ENCODE measurements at places on chromosomes 1 and 21. TPM values are rescaled to one million over a fixed set of nuclear protein-coding genes. Genes with fewer than 3 reads are reported as not detected.

KLHL12 gene
- 25.6 TPM for total RNA-seq

KIFAP3 gene
- 22.8 TPM for total RNA-seq

TRAF3IP3 gene
- 8.3 TPM for total RNA-seq

TFF2 gene
- not detected for total RNA-seq

CFHR1 gene
- 0.82 TPM for total RNA-seq

DAB1 gene
- total RNA-seq: 0.77 TPM

ACTL8 gene
- not detected for total RNA-seq
